Forelimb muscle (tissue), 1 donor: ENCODE measurements at places on chromosomes 5 and 9.
A peak's percentile ranks its signal among the peaks of the same experiment; 100 is the strongest.

DNA sequence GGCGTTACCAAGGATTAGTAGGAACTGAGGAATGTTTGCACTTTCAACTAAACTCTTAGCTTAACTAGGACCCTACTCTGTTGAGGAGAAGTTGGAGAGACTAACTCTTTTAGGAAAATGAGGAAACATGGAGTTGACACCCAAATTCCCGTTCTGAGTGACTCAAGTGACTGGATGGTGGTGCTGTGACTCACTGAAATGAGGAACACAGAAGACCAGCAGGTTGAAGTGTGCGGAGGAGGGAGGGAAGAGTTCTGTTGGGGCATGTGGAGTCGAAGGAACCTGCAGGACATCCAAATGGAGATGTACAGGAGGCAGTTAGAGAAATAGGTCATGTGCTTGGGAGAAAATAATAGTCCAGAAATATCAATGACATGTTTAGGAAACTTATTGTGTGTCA, 8.2 kb downstream of the HEXB start:
- no peak for DNase-seq

- DNase-seq, result no peak
Observed at GRCh38 chr9:130471411-130472183, 26.8 kb downstream of the ASS1 start.

GRCh38 chr9:107447834-107448233, 41.7 kb downstream of the KLF4 start:
- DNase-seq, result no peak

DNA sequence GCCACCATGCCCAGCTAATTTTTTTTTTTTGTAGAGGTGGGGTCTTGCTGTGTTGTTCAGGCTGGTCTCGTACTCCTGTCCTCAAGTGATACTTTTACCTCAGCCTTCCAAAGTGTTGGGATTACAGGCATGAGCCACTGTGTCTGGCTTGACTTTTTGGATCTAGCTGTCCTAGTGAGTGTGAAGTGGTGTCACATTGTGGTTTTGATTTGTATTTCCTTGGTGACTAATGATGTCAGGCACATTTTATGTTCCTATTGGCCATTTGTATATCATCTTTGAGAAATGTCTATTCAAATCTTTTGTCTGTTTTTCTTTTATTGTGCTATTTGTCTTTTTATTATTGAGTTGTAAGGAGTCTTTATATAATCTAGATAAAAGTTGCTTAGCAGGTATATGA, 53.5 kb upstream of the MCCC2 start:
- DNase-seq, result no peak

DNA sequence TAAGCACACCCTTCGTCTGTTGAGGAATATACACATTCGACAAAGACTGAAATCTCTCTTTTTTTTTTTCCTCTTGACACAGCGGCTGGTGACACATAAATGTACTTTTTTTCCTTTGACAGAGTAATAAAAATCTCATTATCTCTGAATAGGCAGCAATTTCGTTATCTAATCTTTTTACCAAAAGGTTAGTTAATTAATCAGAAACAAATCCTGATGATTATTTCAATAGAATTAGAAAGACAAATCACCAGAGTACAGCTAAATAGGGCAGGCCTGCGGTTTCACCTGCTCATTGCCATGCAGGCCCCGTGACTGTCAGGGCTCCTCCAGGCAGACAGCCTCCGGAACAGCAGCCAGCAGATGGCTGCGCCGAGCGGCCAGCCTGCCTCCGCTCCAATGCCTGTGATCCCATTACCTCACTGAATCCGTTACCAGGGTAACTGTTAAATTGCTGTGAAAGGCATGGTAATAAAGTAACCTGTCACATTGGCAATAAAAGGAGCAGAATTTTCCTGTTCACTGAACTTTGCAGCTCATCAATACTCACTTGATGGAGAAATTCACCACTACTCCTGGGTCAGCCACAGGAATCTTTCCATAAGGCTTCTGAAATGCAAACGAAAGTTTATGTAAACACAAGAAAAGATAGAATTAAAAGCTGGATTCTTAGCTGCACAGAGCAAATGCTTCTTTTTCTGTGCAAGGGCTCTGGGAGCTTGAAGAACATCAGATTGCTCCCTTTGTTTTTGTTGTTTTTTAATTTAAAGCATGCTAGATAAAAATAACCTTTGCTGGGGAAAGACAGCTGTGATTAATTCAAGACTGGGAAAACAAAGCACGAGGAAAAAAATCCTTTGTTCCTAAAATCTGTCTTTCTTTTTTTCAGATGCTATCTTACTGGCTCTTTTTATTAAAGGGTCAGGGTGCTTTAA, 666.4 kb upstream of the ZNF608 start:
- DNase-seq, result no peak

DNA sequence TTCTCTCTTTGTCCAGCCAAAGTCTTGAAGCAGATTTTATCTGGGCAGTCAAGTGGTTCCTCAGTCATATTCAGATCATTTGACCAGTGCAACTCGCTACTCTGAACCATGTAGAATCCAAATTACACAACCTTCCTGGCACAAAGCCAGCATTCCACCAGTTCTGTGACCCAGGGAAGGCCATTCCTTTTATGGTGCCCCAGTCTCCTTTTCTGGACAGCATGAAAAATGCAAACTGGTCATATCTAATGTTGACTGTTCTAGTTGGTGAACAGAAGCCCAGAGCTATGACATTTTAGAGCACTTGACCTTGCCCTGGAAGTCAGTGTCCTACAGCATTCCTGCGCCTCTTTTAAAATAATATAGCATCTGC, 364.6 kb downstream of the BRINP1 start:
- no peak for DNase-seq

DNA sequence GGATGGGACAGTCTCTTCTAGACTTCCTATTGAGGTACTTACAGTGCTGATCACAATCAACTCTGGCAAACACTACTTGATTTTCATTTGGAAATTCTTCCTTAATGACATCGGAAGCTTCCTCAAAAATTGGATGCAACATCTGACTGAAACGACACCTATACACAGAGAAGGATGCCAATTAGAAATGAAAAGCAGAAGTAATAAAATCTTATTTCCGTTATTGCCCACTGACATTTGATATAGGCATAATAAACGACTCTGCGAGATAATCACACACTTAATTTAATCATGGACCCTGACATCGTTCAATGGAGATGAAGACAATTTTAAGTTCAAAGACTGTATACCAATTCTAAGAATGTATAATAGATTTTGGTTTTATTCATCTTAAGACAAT, 46.4 kb downstream of the ERP44 start:
- DNase-seq, result no peak

GRCh38 chr5:73266925-73267765, 94.2 kb downstream of the TMEM174 start:
- no peak for DNase-seq

- DNase-seq, result no peak
Observed at GRCh38 chr5:31935496-31936369, 238.4 kb downstream of the GOLPH3 start.

- DNase-seq, result no peak
Observed at GRCh38 chr5:89759802-89760201, 649.8 kb downstream of the CETN3 start.

- no peak for DNase-seq
Observed at GRCh38 chr5:141186897-141187512, at the start of gene PCDHB9. PCDHB9 (plus strand) TSS chr5:141187161; CDS start chr5:141187319, 158 bp downstream.

- DNase-seq, result no peak
Observed at GRCh38 chr5:145697251-145697990, 137.7 kb downstream of the PRELID2 start.

GRCh38 chr9:131630205-131630831, 85.0 kb downstream of the PRRT1B start:
- DNase-seq, result no peak

DNA sequence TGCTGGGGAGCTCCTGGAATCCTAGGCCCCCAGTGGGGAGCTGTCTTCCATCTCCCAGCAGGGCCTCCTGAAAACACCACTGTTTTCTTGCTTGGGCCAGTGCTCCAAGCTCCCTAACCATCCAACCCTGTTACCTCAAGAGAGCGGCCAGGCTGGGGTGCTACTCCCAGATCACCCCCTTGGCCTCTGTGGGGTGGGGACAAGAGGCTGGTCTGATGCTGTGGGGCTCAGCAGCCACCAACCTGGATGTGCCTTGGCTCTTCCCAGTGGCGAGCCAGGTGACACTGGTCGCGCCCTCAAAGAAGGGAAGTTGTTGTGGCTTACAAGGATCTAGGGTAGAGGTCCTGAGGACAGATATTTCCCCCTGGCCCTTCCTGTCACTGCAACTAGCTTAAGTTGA, 49.0 kb downstream of the SECISBP2 start:
- no peak for DNase-seq

DNA sequence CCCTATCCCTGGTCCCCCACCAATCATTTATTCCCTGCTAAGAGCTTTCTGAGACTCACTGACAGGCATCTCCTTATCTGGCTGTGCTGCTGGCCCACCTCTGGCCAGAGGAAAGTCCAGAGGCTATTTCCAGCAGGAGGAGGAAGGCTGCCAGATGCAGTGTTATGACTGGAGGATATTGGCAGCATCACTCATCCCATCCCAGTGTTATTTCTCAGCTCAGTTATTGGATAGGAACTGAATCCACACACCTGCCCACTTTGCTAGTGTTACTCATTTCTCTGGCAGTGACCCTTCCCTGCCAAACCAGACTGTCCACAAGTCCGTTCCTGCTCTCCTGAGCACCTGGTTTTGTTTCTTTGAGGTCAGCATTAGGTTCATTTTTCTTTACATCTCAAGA, 228.2 kb downstream of the GRIA1 start:
- peak; percentile 1 for DNase-seq

DNA sequence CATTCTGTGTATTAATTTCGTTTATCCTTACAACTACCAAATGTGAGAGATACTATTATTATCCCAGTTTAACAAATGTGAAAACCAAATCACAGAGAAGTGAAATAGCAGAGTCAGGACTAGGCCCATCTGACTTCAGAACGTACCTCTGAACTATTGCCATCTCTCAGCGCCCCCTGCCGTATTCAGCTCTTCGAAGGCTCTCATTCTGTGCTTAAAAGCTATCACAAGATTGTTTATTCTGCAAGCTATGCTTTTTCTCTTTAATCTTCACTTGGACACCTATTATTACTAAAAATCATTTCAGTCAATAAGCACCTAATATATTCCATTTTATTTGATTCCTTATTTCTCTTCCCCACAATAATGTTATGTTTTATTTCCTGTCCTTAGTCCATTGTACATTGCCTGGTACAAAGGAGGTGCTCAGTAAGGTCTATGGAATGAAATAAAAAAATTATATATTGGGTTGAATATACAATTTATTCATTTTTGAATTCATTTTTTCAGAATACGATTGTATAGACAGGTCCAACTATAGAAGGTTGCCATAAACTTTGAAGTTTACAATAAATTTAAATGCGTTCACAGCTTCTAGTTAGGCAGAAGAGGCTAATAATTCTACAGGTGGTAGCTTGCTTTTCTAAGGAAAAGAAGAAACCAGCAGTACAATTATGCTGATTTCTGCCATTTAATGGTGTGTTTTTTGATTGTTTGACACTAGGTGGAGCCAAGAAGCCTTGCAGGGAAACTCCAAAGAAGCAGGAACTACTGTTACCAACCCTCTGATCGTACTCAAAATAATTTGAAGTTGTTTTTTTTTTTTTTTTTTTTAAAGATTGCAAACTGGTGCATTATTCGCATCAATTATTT, 202.2 kb upstream of the DMRTA1 start:
- no peak for DNase-seq

GRCh38 chr9:15936306-15936921, 383.6 kb downstream of the CCDC171 start:
- peak; percentile 22 for DNase-seq

DNA sequence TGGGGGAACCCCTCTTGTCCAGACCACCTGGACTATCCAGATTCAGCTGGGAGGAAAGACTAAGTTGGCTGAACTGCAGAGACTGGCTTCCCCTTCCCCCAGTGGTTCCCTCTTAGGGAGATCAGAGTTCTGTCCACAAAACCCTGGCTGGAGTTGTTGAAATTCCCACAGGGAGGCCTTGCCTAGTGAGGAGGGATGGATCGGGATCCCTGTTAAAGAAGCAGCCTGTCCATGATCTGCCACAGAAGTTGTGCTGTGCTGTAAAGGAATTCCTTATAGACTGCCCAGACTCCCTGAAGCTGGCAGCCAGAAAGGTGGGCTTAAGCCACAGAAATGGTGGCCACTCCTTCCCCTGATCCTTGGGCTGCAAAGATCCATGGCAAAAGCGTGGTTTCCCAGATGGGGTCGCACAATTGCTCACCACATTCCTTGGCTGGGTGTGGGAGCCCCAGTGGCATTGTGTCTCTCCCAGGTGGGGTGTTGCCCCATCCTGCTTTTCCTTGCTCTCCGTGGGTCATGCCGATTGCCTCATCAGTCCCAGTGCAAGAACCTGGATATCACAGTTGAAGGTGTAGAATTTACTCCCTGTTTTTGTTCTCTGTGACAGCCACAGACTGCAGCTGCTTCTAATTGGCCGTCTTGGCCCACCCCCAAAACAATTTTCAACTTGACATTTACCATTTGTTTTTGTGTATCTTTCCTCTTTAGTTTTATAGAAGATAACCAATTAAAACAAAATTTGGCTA, 342.4 kb downstream of the FGF10 start:
- no peak for DNase-seq
